Right lobe of liver (tissue), 6 donors: ENCODE measurements at places on chromosomes 3 and 15. TPM values are rescaled to one million over a fixed set of nuclear protein-coding genes. Genes with fewer than 3 reads are reported as not detected.

- H3K4me1 ChIP-seq: no peaks in the 10 kb centered on the region
- H3K27me3 ChIP-seq: no peaks in the 10 kb centered on the region
- no peak for DNase-seq
These were observed 61.8 kb downstream of the ITGA11 start for GRCh38 chr15:68369931-68370767.

DNA sequence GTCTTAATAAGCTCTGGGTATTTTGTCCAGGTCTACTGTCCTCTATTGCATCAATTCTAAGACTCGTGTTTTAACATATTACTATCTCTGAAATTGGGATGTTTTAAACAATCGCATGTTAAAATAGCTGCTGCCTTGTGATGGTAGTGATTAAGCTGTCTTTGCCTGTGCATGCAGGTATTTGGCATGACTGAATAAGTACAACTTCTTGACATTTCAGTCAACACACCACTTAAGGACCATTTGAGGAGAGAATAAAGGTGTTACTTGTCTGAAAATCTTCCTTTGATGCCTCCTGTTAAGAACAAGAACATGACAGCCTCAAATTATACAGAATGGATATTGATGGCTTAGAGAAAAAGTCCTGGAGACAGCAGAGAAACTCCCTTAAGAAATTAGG, 33.0 kb downstream of the SLC35A5 start:
- H3K27me3 ChIP-seq: no peaks in the 10 kb centered on the region
- no peak for DNase-seq
- no peaks in the 10 kb centered on the region for H3K36me3 ChIP-seq
- no peaks in the 10 kb centered on the region for H3K4me1 ChIP-seq

- H3K27me3 ChIP-seq: no peaks in the 10 kb centered on the region
- no peak for DNase-seq
- H3K4me1 ChIP-seq: no peaks in the 10 kb centered on the region
- H3K27ac ChIP-seq: no peak overlapping the region
These were observed 380.5 kb upstream of the TPRG1 start for GRCh38 chr3:188791311-188791710.

DNA sequence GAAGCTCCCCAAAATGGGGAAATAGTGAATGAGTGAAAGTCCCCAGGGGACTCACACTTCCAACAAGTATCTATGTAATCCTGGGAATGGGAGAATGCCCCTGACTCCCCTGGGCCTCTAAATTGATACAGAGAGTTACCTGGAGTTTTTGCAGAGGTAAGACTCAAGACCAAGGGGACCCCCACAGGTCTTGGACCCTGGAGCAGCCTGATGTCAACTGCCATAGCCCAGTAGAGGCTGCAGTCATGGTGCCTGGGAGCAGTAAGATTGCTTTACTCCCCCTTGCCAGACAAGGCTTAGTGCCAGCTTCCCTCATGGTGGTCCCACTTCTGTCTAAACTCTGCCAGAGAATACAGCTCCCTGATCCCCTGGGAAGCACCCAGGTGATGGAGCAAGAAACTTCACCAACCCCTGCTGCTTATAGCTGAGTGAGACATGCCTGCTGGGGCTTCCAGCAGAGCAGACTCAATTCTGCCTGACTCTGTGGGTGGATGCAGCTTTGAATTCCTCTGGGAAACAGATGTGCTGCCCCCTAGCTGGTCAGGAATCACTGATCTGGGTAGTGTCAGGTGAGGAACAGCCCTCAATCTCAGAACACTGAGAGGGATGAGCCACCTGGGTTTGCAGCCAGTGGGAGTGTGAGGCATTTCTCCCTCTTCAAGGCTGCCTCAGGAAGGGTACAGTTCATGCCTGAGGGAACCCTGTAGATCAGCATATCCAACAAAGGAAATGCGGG, 485.9 kb downstream of the NSUN3 start:
- no peak for DNase-seq
- H3K4me3 ChIP-seq: no peak overlapping the region
- no peak overlapping the region for H3K27ac ChIP-seq
- H3K27me3 ChIP-seq: no peaks in the 10 kb centered on the region

DNA sequence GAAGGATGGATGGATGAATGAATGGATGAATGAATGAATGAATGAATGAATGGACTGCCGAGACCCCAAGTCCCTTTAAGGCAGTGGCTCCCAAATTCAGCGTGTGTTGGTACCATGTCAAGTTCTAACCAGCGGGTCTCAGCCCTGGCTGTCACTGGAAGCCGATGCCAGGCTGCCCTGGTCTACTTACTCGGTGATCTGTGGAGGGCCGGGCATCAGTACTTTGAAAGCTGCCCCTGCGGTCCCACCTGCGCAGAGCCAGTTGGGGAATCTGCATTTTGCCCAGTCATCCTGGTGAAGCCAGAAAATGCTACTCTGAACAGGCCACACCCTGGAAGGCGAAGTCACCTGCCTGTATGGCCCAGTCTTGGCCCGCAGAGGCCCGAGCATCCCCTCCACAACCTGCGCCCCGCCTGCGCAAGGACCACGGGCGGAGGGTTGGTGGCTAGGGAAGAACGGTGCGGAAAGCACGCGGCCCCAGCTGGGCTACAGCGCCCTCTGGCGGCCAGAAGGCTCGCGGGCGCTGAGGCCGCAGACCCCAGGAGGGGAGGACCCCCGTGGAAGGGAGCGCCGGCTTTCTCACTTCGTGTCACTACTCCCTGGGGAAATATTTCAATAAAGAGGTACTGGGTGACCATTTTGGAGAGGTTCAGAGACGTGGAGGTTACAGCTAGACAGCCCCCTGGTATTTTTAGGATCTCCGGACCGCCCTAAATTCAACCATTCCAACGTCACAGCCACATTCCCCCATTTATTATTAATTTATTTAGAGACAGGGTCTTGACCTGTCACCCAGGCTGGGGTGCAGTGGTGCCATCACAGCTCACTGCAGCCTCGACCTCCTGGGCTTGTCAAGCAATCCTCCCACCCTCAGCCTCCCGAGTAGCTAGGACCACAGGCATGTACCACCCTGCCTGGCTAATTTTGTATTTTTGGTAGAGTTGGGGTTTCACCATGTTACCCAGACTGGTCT, 34.9 kb downstream of the PRKCD start:
- no peaks in the 10 kb centered on the region for H3K27me3 ChIP-seq
- H3K4me3 ChIP-seq: no peak overlapping the region
- peaks cover 4% of the 10 kb centered on the region for H3K4me1 ChIP-seq
- no peaks in the 10 kb centered on the region for H3K36me3 ChIP-seq

DNA sequence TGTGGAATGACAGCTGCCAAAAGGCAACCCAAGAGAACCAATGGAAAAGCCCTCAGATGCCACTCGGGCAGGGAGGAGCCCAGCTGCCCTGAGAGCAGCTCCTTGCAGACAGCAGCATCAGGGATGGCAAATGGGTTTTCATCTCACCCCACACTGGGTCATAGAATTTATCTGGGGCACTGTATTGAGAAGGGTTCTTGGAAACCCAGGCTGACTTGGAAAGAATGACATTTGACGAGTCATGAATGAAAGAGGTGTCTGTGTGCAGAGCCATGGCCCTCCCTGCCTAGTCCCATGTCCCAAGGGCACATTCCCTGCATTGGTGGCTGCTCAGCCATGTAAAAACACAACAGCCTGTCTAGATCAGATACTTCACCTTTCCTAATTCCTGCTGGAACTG, 157.9 kb upstream of the BHLHE40 start:
- no peaks in the 10 kb centered on the region for H3K27me3 ChIP-seq
- no peak overlapping the region for H3K4me3 ChIP-seq
- peaks cover 17% of the 10 kb centered on the region for H3K4me1 ChIP-seq
- H3K27ac ChIP-seq: no peak overlapping the region

- H3K27me3 ChIP-seq: no peaks in the 10 kb centered on the region
- no peak for DNase-seq
- no peaks in the 10 kb centered on the region for H3K4me1 ChIP-seq
These were observed 799.8 kb downstream of the NSUN3 start for GRCh38 chr3:94862703-94863102.

- H3K27me3 ChIP-seq: no peaks in the 10 kb centered on the region
- no peak for DNase-seq
- H3K27ac ChIP-seq: no peak overlapping the region
- H3K36me3 ChIP-seq: no peaks in the 10 kb centered on the region
- H3K4me1 ChIP-seq: no peaks in the 10 kb centered on the region
These were observed 54.8 kb upstream of the FSIP1 start for GRCh38 chr15:39837454-39837853.

DNA sequence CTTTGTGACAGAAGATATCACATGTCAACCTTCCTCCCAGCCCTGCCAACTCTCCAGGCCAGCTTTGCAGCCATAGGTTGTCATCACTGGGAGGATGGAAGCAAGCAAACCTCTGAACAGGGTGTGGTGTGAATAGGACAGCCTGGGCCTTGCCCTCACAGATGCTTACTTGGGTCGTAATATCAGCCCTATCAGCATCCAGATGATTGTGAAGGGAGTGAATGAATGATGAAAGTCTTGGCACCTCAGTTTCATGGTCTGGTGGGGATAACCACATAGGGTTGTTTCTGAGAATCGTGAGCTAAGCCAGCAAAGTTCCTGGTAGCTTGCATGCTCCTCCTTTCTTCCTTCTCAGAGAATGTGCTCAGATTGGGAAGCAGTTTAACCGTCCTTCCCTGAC, 55.1 kb upstream of the POLR2M start:
- H3K27ac ChIP-seq: no peak overlapping the region
- no peaks in the 10 kb centered on the region for H3K4me1 ChIP-seq

- H3K27ac ChIP-seq: no peak overlapping the region
- H3K27me3 ChIP-seq: no peaks in the 10 kb centered on the region
- no peaks in the 10 kb centered on the region for H3K4me1 ChIP-seq
- no peaks in the 10 kb centered on the region for H3K36me3 ChIP-seq
- DNase-seq: no peak
- no peak overlapping the region for H3K4me3 ChIP-seq
These were observed 1064.3 kb upstream of the EPHA6 start for GRCh38 chr3:95750097-95750496.

GRCh38 chr3:66747261-66747660, 246.4 kb upstream of the LRIG1 start:
- no peaks in the 10 kb centered on the region for H3K4me1 ChIP-seq
- no peak overlapping the region for H3K4me3 ChIP-seq
- H3K27me3 ChIP-seq: no peaks in the 10 kb centered on the region
- no peak overlapping the region for H3K27ac ChIP-seq
- DNase-seq: no peak

- H3K27me3 ChIP-seq: no peaks in the 10 kb centered on the region
- no peak for DNase-seq
- no peak overlapping the region for H3K4me3 ChIP-seq
These were observed 16.5 kb downstream of the CCDC66 start for GRCh38 chr3:56573501-56573900.

Gene CHRNB4
- total RNA-seq: not detected
